Occipital lobe (tissue), 3 donors: ENCODE measurements at places on chromosomes 1 and 21.

DNA sequence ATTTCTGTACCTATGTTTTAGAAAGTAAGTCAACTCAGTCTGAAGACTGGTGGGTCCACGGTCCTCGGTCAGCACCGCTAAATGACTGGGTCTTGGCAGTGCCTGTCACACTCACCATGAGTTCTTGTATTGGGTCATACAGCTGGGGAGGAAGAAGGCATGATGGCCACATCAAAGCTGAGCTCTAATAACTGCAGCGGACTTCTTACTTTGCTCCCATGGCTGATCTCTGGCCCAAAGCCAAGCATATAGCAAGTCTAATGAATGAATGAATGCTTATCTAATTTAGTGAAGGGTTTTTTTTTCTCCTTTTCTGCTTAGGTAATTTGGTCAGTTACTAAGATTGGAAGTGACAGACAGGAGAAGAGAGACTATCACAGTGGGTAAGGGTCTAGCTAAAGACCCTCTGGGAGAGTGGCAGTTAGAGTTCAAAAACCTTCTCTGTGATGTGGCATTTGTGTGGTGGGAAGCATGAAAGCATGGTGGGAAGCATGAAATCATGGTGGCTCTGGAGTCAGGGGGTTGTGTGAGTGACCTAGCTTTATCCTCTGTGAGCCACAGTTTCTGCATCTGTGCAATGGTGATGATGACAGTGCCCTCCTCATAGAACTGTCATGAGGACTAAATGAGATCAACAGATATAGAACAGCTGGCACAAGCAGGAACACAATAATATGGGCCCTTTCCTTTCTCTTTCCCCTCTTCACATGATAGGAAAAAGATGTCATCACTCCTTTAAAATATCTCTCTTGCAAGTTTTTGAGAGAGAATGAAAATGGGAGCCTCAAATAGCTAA lies 78.9 kb upstream of the JAK1 start:
- no peak for DNase-seq

DNA sequence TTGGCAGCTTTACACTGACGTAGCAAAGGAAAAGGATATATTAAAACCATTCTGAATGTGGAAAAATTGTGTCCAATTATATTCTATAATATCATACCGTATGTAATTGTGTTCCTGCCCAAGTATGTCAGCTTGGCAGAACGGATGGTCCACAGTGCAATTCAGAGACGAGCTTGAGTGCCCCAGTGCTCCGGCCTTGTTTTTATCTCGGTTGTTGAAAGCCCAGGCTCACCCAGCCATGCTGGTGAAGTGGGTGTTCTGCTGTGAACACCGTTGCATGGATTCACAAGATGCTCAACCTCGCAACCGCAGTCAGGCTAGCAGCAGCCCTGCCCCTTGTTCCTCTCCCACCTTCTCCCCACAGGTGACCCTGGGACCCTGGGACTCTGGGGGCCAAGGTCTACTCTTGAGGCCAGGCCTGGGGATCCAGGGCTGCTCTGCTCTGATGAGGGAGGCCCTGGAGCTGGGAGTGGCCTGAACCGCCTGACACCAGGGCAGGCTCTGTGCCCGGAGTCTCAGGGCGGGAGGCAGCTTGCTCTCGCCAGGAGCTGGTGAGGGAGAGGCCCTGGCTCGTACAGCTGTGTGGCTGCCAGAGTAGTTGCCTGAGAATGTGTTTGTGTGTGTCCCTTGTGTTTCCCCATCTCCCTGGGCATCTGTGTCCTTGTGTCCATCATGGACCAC lies 11.2 kb downstream of the PTPRF start:
- peak; percentile 85 for DNase-seq

- no peak for DNase-seq
Measured at GRCh38 chr1:97144527-97144926, 422.9 kb downstream of the PTBP2 start.

DNA sequence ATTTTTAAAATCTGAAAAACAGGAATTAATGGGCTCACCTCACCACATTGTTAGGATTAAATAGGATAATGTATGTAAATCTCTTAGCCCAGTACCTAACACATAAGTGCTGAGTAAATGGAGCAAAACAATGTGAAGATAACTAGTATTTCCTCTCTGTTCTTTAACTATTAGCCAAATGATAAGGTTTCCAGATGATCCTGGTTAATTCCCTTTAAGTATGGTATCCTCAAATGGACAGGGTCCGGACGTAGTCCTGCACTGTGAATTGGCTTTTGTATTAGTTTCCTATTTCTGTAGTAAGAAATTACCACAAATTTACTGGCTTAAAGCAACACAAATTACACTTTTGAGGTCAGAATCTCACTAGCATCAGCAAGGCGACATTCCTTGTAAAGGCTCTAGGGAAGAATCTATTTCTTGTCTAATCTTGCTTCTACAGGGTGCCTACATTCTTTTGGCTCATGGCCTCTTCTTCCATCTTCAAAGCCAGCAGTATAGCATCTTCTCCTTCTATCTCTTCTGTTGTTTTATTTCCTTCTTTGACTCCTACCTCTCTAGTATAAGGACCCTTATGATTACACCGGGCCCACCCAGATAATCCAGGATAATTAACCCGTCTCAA lies 17.1 kb downstream of the SCAF4 start:
- no peak for DNase-seq

GRCh38 chr1:8520483-8520966 lies 202.6 kb downstream of the SLC45A1 start:
- no peak for DNase-seq

GRCh38 chr1:11874258-11874562 lies 15.5 kb upstream of the NPPB start:
- no peak for DNase-seq

- no peak for DNase-seq
Measured at GRCh38 chr1:212680680-212681389, 18.8 kb downstream of the BATF3 start.

- no peak for DNase-seq
Measured at GRCh38 chr1:212162635-212163034, 122.6 kb upstream of the PPP2R5A start.

DNA sequence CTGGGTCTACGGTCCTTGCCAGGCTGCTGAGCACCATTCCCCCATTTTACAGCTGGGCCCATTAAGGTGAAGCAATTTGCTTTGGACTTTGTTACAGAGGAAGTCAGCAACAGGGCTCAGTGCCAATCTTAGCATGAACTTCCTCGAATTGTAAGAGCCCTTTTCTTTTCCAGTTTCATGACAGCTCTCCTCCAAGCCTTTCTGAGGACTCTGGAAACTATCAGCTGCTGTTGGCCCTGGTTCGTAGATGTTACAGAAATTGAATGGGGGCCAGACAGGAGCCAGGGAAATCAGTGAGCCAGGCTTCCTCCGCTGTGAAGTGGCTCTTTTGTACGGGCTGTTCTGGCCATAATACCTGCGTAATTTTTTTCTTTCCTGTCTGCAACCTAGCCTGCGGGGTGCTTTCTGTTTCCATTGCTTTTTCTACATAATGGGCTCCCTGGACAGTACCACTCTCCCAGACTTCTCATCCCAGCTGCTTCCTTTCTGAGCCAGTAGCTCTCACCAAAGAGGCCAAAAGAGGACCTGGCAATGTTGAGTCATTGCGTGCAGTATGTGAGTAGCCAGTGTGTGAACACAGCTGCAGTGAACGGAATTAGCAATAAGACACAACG lies 386.3 kb downstream of the DISC1 start:
- no peak for DNase-seq
